Karpas-422 (cell line): ENCODE measurements at places on chromosomes 6 and 20. TPM values are rescaled to one million over a fixed set of nuclear protein-coding genes. Genes with fewer than 3 reads are reported as not detected.

NRM gene
- total RNA-seq = 16.9 and 38.1 TPM in 2 replicates

NNAT gene
- total RNA-seq = not detected in 2 replicates

GRCh38 chr6:167776906-167777627, 49.6 kb upstream of the AFDN start:
- DNase-seq = no peak

NDUFAF5 gene
- 11.6 and 18.9 TPM in 2 replicates for total RNA-seq

GRCh38 chr20:43186312-43186711, 3.4 kb downstream of the PTPRT start:
- peak; percentile 86 for DNase-seq

DNA sequence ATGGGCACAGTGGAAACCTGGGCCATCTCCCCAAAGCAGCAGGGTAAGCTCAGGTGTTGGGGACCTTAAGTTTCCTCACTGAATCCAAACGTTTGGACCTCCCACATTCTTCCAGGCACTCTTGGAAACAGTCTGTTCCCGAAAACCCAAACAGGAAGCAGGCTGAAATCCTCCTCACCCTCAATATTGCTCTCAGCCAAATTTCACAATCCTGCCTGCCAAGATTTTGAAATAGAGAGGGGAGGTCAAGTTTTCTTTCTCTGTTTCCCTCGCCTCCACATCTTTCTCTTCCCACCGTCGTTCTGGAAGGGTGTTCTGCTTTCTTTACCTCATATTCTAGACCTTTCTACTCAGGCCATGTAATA, 392.0 kb upstream of the SASH1 start:
- DNase-seq = no peak

DNA sequence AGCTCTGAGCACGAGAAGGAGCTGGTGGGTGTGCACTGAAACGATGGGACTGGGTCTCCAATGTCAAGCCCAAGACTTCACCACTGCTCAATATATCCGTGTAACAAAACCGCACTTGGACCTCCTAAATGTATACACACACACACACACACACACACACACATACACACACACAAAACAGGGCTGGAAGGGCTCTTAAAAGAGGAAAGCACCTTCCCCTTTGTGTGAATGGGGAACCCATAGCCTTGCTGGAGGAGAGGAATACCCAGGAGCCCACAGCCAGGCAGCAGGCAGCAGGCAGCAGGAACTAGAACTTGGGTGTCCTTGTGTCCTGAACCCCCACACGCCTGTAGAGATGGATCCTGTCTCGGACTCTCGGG, 29.8 kb downstream of the TGM2 start:
- DNase-seq = no peak

ACOT13 gene
- 9.4 and 15.7 TPM in 2 replicates for total RNA-seq

DNA sequence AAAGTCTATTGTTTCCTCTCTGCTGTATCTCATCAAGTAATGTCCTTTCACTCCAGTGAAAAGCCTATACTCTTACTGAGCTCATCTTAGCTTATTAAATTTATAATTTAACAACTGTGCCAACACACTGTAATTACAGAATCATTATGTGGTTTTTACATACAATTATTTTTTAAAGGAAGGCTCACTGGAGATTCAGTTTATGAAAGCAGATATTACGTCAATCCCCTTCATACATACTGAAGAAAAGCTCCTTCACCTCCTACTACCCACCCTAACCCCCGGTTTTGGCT, 28.1 kb downstream of the ARHGAP18 start:
- DNase-seq = no peak

GRCh38 chr20:1438361-1438760, 28.3 kb downstream of the NSFL1C start:
- no peak for DNase-seq

F13A1 gene
- 0.78 and 3.2 TPM in 2 replicates for total RNA-seq

DNA sequence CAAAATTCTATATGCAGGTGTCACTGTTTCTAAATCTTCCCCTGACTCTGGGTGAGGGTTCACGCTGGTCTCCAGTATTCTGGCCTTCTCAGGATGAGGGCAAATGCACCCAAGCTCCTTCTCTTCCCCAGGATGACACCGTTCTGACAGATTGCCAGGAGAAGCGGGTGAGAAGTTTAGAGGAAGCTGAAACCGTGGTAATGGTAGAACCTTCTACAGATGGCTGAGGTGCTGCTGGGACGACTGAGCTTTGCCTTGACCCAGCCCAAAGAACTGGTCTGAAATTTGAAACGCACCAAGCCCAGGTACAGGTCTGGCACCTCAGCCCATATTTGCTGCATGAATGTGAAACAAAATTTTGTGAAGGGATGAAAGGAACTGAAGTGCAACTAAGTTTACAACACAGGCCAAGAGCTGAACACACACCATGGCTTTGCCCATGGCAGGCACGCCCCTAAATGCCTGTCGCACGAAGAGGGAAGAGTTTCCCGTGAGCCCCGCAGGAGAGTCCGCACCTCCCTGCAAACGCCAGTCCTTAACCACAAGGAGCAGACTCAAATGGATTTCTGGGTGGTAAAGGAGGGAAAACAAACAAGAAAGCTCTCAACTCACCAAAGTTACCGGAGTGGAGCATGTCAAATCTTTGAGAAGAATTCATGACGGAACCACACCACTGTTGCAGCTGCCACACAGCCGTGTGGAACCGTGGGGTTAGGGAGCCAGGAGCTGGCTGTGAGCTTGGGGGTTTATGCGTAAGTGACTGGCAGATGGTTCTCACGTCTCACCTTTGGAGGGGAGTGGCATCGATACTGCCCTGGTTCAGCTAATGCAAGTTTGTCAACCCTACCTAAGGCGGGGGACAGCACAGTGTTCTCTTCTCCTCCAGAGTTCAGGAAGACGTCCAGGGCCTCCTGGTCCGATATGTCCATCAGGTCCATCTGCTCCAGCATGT, 138.9 kb downstream of the DTNBP1 start:
- no peak for DNase-seq
